Stimulated activated CD4-positive, alpha-beta T cell treated with anti-CD3 and anti-CD28 coated beads, Interleukin-2, amount 100 ng/mL, for 4 hours (primary cell): ENCODE measurements at places on chromosomes 12 and 14.
A peak's percentile ranks its signal among the peaks of the same experiment; 100 is the strongest.

DNA sequence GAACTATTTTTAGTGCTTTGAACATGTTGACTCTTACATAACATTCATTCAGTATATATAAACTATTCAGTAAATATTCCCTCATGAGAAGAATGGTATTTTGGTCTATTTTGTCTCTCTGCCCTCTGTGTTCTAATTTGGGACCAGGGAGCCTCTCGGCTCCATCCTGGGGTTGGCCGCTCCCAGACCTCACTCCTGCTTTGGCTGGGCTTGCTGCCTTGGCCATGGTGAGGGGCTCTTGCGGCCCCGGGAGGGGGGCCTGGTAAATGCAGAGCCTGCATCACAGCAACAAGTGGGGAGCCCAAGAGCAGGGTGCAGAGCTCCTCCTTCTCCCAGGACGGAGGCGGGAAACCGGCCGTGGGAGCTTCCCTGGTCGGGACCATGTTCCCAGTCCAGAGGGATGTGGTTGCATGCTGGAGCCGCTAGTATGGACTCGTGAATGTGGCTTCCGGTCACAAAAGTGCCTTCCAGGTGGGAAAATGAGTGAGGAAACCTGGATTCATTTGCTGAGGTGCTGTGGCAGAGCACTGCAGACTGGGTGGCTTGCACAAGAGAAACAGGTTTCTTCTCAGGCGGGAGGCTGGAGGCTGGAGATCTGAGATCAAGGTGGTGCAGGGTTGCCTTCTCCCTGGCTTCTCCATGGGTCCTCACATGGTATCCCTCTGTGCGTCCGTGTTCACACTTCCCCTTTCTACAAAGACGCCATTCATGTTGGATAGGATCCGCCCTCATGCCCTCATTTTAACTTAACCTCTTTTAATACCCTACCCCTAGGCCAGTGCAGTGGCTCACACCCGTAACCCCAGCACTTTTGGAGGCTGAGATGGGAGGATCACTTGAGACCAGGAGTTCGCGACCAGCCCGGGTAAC lies 250.2 kb downstream of the CACNA1C start:
- DNase-seq, result no peak

GRCh38 chr14:45658917-45659299 lies 405.9 kb upstream of the MIS18BP1 start:
- DNase-seq, result no peak

GRCh38 chr14:99744199-99744872 lies 48.9 kb upstream of the EML1 start:
- no peak for DNase-seq

GRCh38 chr12:13273850-13274249 lies 77.3 kb downstream of the EMP1 start:
- DNase-seq, result no peak

GRCh38 chr12:131129839-131130238 lies 176.1 kb downstream of the ADGRD1 start:
- no peak for DNase-seq

- DNase-seq, result peak; percentile 63
Observed at GRCh38 chr14:50520947-50521815, 11.2 kb downstream of the MAP4K5 start.
